ENCODE measurements at places on chromosomes 11 and 22.

- peak; percentile 18 for DNase-seq
- H3K4me1 ChIP-seq = peaks cover 42% of the 10 kb centered on the region
- H3K27me3 ChIP-seq = no peaks in the 10 kb centered on the region
- no peaks in the 10 kb centered on the region for H3K36me3 ChIP-seq
- H3K27ac ChIP-seq = peak overlapping the region; percentile 13
- no peak overlapping the region for H3K4me3 ChIP-seq
Measured at GRCh38 chr11:126163074-126163700, 48.3 kb downstream of the RPUSD4 start.

GRCh38 chr11:45216901-45217300 is 69.2 kb downstream of the SYT13 start:
- DNase-seq = no peak
- H3K4me1 ChIP-seq = no peaks in the 10 kb centered on the region
- no peak overlapping the region for H3K4me3 ChIP-seq

DNA sequence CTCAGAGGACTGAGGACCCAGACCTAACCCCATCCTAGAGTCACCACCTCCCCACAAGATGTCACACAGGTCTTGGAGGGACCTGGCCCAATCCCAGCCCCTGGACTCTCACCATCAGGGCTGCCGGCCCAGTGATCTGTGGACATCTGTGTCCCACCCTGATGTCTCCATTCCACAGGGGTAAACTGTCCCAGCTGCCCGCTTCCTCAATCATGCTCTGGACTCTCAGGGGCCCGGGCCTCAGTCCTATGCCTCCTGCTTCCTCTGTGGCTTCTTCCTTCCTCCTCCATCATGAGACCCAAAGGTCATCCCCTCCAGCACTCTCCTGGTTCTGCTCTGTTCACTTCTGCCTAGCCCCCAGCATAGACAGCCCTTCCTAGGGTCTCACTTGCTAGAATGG is 32.2 kb downstream of the ARAP1 start:
- peaks cover 19% of the 10 kb centered on the region for H3K4me1 ChIP-seq
- no peaks in the 10 kb centered on the region for H3K36me3 ChIP-seq
- H3K27me3 ChIP-seq = no peaks in the 10 kb centered on the region
- no peak overlapping the region for H3K4me3 ChIP-seq
- H3K27ac ChIP-seq = no peak overlapping the region
- DNase-seq = no peak

DNA sequence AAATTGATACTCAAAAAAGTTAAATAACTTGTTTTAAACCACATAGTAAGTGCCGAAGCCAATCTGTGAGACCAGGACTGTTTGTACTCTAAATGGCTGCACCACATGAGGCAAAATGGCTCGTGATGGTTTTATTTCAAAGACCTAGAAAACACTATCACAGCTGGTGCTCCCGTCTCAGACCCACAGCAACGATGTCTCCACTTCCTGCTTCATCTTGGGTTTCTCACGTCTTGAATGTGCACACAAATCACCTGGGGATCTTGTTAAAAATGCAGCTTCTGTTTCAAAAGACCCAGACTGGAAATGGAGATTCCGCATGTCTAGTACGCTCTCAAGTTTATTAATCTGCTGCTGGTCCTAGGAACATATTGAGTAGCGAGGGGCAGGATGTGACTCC is 1.2 kb downstream of the CD3E start:
- no peaks in the 10 kb centered on the region for H3K36me3 ChIP-seq
- H3K27me3 ChIP-seq = no peaks in the 10 kb centered on the region
- no peak overlapping the region for H3K4me3 ChIP-seq
- H3K4me1 ChIP-seq = no peaks in the 10 kb centered on the region
- no peak for DNase-seq

GRCh38 chr11:90916706-90917105 is 693.9 kb upstream of the CHORDC1 start:
- DNase-seq = peak; percentile 1
- H3K27ac ChIP-seq = no peak overlapping the region
- no peaks in the 10 kb centered on the region for H3K36me3 ChIP-seq
- no peak overlapping the region for H3K4me3 ChIP-seq
- H3K4me1 ChIP-seq = no peaks in the 10 kb centered on the region

GRCh38 chr11:40360206-40360798 is 1099.2 kb downstream of the LRRC4C start:
- H3K4me3 ChIP-seq = no peak overlapping the region
- no peaks in the 10 kb centered on the region for H3K4me1 ChIP-seq
- no peak overlapping the region for H3K27ac ChIP-seq
- no peaks in the 10 kb centered on the region for H3K27me3 ChIP-seq
- no peak for DNase-seq

DNA sequence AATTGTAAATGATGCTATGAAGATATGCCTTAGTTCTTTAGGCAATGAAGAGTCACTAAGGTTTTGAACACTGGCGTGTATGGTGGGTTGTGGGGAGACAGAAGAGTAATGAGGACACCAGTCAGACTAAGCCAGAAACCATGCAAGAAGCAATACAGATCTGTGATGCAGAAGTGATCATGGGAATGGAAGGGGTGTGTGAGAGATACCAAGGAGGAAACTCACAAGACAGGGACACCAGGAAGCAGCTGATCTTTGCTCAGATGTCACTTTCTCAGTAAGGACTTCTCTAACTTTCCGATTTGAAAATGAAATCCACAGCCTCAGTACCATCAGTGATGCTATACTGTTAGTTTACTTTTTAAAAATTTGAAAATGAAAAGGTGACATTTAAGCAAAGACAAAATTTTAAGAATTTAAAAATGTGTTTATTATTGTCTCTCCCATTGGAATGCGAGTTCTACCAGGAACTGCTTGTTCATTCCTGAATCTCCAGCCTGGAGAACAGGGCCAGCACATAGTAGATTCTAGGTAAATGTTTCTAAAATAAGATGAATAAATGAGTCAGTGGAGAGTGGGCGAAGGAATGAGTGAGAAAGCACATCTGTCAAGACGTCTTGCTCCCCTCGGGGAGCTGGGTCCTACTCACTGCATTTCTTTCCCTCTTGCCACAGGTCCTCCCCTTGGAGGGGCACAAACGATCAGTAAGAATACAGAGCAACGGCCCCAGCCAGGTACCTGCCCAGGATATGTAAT is 60.4 kb downstream of the KCNJ1 start:
- H3K36me3 ChIP-seq = no peaks in the 10 kb centered on the region
- DNase-seq = no peak
- peaks cover 2% of the 10 kb centered on the region for H3K4me1 ChIP-seq
- no peak overlapping the region for H3K27ac ChIP-seq

- no peaks in the 10 kb centered on the region for H3K36me3 ChIP-seq
- H3K27ac ChIP-seq = no peak overlapping the region
- H3K4me3 ChIP-seq = no peak overlapping the region
- H3K27me3 ChIP-seq = no peaks in the 10 kb centered on the region
Measured at GRCh38 chr11:85596886-85597285, 30.3 kb downstream of the DLG2 start.

- no peak overlapping the region for H3K27ac ChIP-seq
- peaks cover 4% of the 10 kb centered on the region for H3K4me1 ChIP-seq
- H3K4me3 ChIP-seq = no peak overlapping the region
- DNase-seq = peak; percentile 30
Measured at GRCh38 chr11:1557904-1558774, 13.9 kb downstream of the DUSP8 start.

DNA sequence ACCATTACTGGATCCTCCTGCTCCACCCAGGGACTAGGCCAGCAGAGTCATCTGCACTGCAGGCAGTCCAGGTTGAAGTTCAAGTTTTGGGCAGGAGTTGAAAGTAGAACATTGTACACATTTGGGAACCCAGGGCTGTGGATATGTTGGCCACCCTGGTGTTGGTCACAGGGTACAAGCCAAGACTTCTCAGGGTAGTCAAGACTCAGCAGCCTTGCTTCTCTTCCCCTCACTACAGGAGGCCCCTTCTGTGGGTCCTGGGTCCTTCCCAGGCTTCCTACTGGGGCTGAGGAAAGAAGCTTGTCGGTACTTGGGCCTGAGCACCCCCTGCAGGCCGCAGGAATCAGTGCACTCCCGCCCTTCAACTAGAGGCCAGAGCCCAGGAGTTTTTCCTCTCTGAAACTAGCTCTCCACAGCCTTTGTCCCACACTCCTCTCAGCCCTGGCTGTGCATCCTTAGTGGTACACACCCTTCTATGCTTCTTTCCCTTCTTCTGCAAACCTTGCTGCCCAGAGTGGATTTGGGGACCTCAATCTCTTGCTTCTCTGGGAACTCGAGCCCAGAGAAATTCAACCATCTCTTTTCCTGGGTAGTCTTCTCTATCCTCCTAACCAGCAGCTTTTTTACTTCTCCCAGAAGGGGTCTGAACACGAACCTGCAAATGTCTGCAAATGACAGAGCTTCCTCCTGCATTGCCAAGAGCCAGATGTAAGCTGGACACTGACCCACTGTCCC is 2.6 kb upstream of the HPX start:
- peaks cover 21% of the 10 kb centered on the region for H3K4me1 ChIP-seq
- H3K36me3 ChIP-seq = peaks cover 3% of the 10 kb centered on the region
- H3K27ac ChIP-seq = no peak overlapping the region
- no peaks in the 10 kb centered on the region for H3K27me3 ChIP-seq
- DNase-seq = peak; percentile 20
- H3K4me3 ChIP-seq = no peak overlapping the region

- H3K4me1 ChIP-seq = no peaks in the 10 kb centered on the region
- H3K27me3 ChIP-seq = no peaks in the 10 kb centered on the region
- no peak overlapping the region for H3K27ac ChIP-seq
Measured at GRCh38 chr11:75925785-75926164, 110.8 kb downstream of the UVRAG start.

- no peak overlapping the region for H3K4me3 ChIP-seq
- no peaks in the 10 kb centered on the region for H3K27me3 ChIP-seq
- peaks cover 20% of the 10 kb centered on the region for H3K4me1 ChIP-seq
- H3K36me3 ChIP-seq = no peaks in the 10 kb centered on the region
- DNase-seq = no peak
- no peak overlapping the region for H3K27ac ChIP-seq
Measured at GRCh38 chr11:75557666-75558494, 4.2 kb upstream of the SERPINH1 start.

DNA sequence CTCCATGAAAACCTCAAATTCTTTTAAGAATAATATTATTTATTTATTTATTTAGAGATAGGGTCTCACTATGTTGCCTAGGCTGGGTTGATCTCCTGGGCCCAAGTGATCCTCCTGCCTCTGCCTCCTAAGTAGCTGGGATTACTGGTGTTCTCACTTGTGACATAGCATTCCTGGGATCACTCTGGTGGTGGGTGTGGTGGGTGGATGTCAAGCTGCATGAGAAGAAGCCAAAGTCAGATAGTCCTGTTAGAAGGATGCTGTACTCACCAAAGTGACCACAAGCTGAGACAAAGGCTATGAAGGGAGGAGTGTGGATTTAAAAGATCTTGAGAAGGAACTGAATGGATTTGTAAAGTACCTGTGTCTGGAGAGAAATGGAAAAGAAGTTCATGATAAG is 87.9 kb upstream of the SPON1 start:
- H3K4me1 ChIP-seq = peaks cover 19% of the 10 kb centered on the region
- no peaks in the 10 kb centered on the region for H3K27me3 ChIP-seq
- no peaks in the 10 kb centered on the region for H3K36me3 ChIP-seq
- no peak for DNase-seq
- H3K27ac ChIP-seq = no peak overlapping the region
- H3K4me3 ChIP-seq = no peak overlapping the region

DNA sequence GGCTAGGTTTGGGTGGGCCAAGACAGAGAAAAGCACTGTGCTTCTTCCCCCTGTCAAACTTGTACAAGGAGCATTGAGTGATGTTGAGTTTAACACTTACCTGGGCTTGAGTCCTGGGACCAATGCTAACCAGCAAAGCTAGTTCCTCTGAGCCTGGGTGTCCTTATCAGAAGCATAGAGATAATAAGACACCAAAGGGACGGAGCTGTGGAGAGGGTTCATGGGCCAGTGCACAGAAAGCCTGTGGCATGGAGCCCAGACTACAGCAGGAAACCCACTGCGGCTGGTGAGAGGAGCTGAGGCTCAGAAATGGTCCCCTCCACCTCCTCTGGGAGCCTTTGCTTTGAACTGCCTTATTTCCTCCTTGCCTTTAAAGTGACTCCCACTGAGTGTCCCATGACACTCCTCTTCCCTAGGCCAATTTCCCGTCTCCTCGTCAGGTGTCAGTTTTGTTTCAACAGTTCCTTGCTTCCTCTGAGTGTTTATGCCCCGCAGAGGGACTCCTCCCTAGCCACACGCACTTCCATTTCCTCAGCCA is 9.4 kb downstream of the SLCO2B1 start:
- H3K27me3 ChIP-seq = no peaks in the 10 kb centered on the region
- peaks cover 25% of the 10 kb centered on the region for H3K4me1 ChIP-seq
- H3K4me3 ChIP-seq = no peak overlapping the region
- H3K27ac ChIP-seq = no peak overlapping the region
- H3K36me3 ChIP-seq = no peaks in the 10 kb centered on the region

- H3K4me3 ChIP-seq = no peak overlapping the region
- no peak for DNase-seq
- H3K27me3 ChIP-seq = no peaks in the 10 kb centered on the region
- H3K4me1 ChIP-seq = peaks cover 6% of the 10 kb centered on the region
Measured at GRCh38 chr11:106327134-106327533, 249.7 kb downstream of the AASDHPPT start.

- no peaks in the 10 kb centered on the region for H3K36me3 ChIP-seq
- DNase-seq = no peak
- H3K27ac ChIP-seq = no peak overlapping the region
- H3K4me1 ChIP-seq = peaks cover 6% of the 10 kb centered on the region
- H3K27me3 ChIP-seq = no peaks in the 10 kb centered on the region
Measured at GRCh38 chr11:92122561-92122960, 102.1 kb upstream of the FAT3 start.

GRCh38 chr11:128924510-128925249 is 18.0 kb downstream of the TP53AIP1 start:
- no peak overlapping the region for H3K27ac ChIP-seq
- DNase-seq = no peak
- H3K4me3 ChIP-seq = peak overlapping the region; percentile 10
- no peaks in the 10 kb centered on the region for H3K36me3 ChIP-seq
- H3K4me1 ChIP-seq = no peaks in the 10 kb centered on the region

GRCh38 chr11:45025716-45026492 is 75.2 kb upstream of the TP53I11 start:
- DNase-seq = peak; percentile 7
- peaks cover 19% of the 10 kb centered on the region for H3K4me1 ChIP-seq
- H3K4me3 ChIP-seq = no peak overlapping the region
- H3K27ac ChIP-seq = no peak overlapping the region
- no peaks in the 10 kb centered on the region for H3K36me3 ChIP-seq

- no peaks in the 10 kb centered on the region for H3K36me3 ChIP-seq
- no peak for DNase-seq
- no peaks in the 10 kb centered on the region for H3K4me1 ChIP-seq
- no peaks in the 10 kb centered on the region for H3K27me3 ChIP-seq
- no peak overlapping the region for H3K4me3 ChIP-seq
- H3K27ac ChIP-seq = no peak overlapping the region
Measured at GRCh38 chr11:117625237-117625636, 171.8 kb downstream of the DSCAML1 start.

- peak; percentile 96 for DNase-seq
- peaks cover 42% of the 10 kb centered on the region for H3K4me1 ChIP-seq
- H3K36me3 ChIP-seq = no peaks in the 10 kb centered on the region
Measured at GRCh38 chr11:65559951-65560537, 1.9 kb upstream of the LTBP3 start.

DNA sequence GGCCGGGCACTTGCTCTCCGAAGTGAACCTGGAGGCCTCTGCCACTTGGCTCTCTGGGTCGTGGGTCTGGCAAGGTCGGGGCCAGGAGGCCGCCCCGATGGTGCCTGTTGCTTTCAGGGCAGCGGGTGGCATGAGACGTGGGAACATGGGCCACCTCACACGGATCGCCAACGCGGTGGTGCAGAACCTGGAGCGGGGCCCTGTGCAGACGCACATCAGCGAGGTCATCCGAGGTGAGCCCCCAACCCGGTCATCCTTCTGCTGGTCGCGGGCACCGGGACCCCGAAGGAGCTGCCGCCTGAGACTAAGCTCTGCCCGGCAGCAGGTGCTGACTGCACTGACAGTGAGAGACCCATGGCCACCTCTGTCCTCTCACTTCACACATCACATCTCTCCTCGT is 40.0 kb downstream of the SBF1 start:
- H3K4me3 ChIP-seq = no peak overlapping the region
- H3K4me1 ChIP-seq = no peaks in the 10 kb centered on the region
- peaks cover 79% of the 10 kb centered on the region for H3K36me3 ChIP-seq
- H3K27me3 ChIP-seq = no peaks in the 10 kb centered on the region
- no peak for DNase-seq
